GM10248 (cell line): ENCODE measurements at places on chromosomes 7 and 10.
A peak's percentile ranks its signal among the peaks of the same experiment; 100 is the strongest.

- DNase-seq, result no peak
Measured at GRCh38 chr10:129707406-129708388, 240.7 kb downstream of the MGMT start.

DNA sequence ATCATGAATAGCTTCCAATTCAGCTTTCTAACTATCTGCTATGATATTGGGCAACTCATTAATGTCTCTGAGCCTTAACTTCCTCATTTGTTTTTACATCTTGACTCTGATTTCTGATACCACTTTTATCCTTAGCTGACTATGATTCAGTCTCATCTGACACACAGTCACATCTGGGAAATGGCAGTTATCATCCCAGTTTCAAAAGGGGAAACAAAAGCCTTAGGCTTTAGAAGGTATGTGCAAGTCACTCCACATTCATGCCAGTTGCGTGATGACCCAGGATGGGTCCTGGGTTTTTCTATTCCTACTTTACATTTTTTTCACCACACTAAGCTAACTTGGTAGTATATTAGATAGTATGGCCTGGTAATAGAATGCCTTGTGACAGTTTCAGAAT lies 12.7 kb downstream of the SCIN start:
- DNase-seq, result no peak

GRCh38 chr7:105648561-105649401 lies 67.5 kb upstream of the EFCAB10 start:
- DNase-seq, result no peak

- DNase-seq, result no peak
Measured at GRCh38 chr7:84110400-84110799, 84.2 kb downstream of the SEMA3A start.

DNA sequence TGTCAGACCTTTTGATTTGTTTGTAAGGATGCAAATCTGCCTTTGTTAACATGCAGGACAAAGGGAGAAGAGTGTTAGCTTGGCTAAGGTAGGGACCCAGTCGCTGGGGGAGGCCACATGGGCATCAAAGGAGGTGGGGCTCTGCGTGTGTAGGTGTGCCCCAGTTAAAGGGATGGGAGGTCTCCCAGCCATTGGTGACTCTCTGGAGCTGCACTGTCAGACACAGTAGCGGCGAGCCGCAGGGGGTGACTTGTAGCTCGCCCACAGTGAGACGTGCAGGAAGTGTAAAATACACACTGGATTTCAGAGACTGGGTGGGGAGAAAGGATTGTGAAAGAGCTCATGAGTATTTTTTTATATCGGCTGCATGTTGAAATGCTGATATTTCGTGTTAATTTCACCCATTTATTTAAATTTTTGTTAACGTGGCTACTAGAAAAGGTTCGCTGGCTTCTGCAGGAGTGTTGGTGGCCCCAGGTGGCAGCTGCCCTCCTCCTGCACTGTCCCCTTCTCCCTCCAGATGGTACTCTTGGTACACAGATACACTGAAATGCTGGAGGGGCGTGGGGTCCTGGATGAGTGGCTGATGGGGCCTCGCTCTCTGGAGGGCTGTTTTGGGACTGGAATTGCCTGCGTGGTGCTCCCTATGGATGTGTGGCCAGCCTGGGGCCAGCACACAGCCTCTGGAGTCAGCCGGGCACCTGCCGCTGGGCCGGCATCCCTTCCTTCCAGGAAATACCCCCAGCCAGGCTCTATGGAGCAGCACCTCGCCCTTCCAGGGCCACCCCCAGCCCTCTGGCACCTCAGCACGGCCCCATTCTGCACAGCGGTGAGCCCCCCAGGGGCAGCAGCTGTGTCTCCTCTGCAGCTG lies 59.2 kb downstream of the LHPP start:
- no peak for DNase-seq

- DNase-seq, result no peak
Measured at GRCh38 chr10:11387044-11387443, 224.4 kb downstream of the USP6NL start.

GRCh38 chr10:127344346-127344745 lies 148.0 kb upstream of the INSYN2A start:
- no peak for DNase-seq

GRCh38 chr10:17257466-17258321 lies 29.7 kb downstream of the VIM start:
- DNase-seq, result peak; percentile 45

DNA sequence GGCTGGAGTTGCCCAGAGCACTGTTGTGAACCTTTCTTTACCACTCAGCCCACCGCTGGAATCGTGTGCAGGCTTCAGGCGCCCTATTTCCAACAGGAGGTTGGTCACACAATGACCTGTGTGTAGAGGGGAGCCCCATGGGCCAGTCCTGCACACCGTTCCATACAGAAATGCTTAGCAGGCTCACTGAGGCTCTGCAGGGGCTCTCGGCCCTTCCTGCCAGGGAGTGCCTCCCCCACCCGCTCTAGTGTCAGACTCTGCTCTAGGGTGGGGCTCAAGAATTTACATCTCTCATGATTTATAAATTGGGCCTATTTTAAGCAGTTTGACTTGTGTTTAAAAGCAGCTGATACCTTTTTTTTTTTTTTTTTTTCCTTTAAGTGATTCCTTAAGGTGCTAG lies 42.0 kb downstream of the SHH start:
- no peak for DNase-seq

DNA sequence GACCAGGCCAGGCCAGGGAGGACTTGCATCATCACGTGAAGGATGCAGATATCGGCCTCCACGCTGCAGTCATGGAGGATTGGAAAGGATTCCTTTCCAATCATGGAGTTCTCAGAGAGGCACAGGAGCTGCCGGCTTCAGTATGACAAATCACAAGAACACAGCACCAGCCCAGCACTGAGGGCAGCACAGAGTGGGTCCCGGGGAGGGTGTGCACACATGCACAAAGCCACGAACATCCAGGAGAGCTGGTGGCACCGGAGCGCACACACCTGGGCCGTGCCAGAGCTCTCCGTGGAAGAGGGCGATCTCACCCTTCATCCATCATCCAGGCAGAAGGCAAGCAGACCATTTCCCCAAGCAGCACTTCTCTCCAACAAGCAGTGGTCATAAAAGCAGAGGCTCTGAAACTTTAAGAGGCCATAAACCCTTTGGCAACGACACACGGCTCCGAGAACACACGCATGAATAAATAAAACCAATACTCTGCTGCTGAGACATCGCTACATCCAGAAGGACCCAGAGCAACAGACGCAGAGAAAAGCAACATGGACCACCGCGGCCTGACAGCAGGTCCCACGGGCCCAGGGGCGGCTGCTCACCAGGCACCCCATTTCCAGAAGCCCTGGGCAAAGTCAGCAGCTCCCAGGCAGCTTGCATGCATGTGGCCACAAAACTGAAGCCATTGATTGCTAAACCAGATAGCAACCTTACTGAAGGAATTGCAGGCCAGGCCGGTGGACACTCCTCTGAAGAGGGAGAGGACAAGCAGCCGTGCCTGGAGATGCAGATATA lies 180.8 kb downstream of the USP6NL start:
- no peak for DNase-seq

DNA sequence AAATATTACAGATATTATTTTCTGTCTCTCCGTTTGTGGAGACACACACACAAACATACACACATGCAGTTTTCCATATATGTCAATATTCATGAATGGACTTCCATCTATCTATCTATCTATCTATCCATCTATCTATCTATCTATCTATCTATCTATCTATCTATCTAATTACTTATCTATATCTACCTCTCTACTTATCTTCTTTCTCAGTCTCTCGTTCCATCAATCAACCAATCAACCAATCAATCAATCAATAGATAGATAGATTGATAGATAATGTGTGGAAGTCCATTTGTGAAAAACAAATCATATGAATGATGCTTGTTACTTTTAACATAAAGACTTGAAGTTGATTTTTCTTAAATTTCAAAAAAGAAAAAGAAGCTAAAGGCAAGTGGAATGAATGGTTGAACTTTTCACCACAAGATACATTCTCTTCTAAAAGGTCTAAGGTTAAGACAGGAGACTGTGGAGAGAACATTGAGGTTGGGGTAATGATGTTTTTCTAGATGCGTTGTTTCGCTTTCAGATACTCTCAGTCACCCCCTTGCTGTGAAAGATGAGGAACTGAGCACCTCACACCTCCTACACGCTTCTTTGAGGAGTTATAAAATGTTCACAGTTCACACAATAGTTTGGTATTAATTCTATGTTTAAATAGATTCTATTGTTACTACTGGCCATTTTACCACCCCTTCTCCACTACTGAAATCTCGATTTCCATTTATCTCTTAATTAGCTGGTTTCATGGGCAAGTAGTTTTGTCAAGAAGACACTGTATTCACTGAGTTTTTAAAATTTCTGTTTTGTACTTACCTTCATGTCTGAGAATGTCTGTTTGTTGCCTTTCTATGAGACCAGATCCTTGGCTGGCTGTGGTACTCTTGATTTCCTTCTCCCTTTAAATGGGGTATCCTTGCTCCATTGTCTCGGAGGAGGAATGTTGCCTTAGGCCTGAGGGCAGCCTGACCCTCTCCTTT lies 114.1 kb downstream of the EMX2 start:
- peak; percentile 68 for DNase-seq

DNA sequence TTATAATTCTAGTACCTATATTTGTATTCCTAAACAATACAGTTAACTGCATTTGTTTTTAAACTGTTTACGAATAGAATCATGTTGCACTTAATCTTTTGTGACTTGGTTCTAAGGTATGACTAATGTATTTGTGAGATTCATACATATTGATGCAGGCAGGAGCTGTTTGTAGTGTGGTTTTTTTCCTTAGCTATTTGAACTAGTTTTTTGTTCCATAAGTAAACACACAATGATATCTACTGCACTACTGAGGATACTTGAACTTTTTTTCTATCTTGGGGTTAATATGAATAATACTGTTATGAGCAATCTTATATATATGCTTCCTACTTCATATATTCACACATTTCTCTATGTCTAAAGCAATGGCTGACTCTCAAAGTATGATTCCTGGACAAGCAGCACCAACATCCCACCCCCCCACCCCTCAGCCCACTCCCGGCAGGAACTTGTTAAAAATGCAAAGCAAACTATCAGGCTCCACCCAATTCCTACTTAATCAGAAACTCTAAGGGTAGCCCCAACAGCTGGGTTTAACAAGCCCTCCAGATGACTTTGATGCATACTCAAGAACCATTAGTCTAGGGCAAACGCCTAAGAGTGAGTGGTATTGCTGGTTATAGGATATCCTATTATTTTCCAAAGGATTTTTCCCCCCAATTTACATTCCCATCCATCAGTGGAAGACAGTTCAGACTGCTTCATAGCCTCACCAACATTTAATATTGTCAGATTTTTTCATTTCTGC lies 25.8 kb downstream of the BRAF start:
- no peak for DNase-seq

GRCh38 chr7:156612930-156613329 lies 27.6 kb upstream of the RNF32 start:
- DNase-seq, result no peak

GRCh38 chr10:22445495-22445894 lies 100.2 kb downstream of the SPAG6 start:
- DNase-seq, result no peak

DNA sequence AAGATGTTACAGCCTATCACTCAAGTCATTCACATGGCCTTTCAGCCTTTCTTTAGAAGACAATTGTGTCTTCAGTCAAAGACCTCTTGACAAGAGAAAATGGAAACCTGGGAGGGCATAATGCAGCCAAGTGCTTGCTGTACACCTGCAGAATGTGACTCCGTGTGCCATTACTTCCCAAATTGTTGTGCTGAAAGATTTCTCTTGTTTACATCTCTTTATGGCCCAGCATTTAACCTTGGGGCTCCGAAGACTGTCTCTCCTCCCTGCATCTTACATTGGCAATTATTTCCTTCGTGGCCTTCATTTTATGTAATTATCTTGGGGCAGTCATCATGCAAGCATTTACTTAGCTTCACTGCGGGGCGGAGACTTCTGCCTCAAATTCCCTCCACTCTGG lies 287.0 kb downstream of the TCF7L2 start:
- no peak for DNase-seq

DNA sequence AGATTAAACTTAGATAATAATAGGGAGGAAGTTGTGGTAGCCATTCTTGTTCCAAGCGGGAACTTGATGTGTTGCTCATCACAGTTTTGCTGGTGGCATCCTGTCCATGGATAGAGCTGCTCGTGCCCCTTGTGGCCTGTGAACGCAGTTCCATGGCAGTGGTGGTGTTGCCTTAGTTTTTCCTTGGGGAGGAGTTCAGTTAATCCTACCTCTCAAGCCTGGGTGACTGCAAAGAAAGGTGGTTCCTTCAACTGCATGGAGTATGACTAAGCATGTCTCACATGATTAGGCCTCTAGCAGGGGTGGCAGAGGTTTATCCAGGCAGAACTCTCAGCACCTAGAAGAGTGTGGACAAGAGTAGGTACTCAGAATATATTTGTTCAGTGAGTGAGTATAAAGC lies 99.7 kb downstream of the MAPK8 start:
- no peak for DNase-seq

- DNase-seq, result no peak
Measured at GRCh38 chr7:158710651-158711102, 6.1 kb upstream of the NCAPG2 start.

- no peak for DNase-seq
Measured at GRCh38 chr7:127194571-127194970, 58.2 kb downstream of the GRM8 start.

GRCh38 chr7:36925207-36925606 lies 200.9 kb upstream of the AOAH start:
- DNase-seq, result no peak

GRCh38 chr10:851901-852300 lies 79.6 kb downstream of the LARP4B start:
- DNase-seq, result peak; percentile 48

GRCh38 chr7:74027683-74028320 lies at the start of gene ELN:
ELN (plus strand) TSS chr7:74028173; CDS start chr7:74028188, 15 bp downstream.
- DNase-seq, result no peak

- no peak for DNase-seq
Measured at GRCh38 chr7:78083476-78084120, 285.0 kb downstream of the PHTF2 start.

DNA sequence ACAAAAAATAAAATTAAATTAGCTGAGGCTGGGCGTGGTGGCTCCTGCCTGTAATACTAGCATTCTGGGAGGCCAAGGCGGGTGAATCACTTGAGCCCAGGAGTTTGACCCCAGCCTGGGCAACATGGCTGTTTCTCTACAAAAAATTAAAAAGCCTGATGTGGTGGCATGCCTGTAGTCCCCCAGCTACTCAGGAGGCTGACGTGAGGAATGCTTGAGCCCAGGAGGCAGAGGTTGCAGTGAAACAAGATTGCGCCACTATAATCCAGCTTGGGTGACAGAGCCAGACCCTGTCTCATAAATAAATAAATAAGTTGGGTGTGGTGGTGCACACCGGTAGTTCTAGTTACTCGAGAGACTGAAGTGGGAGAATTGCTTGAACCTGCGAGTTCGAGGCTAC lies 65.1 kb downstream of the GNA12 start:
- no peak for DNase-seq
